ENCODE measurements at places on chromosomes 2 and 18.

GRCh38 chr18:79476918-79477571 lies 81.3 kb downstream of the NFATC1 start:
- DNase-seq: no peak

GRCh38 chr2:236575510-236575909 lies 5.9 kb downstream of the ACKR3 start:
- no peak for DNase-seq

DNA sequence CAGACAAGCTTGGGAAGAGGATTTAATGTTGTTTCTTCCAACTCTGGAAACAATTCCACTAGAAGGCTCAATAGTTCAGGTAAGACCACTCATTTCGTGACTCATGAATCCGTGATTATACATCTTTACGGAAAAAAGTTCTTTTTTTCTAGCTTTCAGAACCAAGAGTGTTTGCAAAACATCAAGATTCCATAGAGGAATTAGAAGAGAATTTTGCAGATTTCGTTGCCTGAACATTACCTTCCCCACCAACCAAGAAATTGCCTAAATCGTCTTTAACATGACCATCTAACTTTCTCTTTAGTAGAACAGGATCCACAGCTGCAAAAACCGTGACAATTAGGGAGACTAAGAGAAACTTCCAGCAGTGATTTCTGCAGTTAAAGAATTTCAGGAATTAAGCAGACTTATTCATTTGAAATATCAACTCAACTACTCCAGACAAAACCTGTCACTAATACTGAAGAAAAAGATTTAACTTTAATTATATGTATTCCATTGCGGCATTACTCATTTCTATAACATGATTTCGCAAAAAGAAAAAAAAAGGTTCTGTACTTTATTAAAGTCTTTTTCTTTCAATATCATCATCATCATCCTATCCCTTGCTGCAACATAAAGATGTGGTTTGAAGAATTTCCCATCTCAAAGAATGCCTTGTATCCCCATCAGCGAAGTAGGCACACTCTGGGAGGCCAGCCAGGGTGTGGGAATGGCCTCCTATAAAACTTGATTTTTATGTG lies 1.9 kb upstream of the NAB1 start:
- DNase-seq: no peak

DNA sequence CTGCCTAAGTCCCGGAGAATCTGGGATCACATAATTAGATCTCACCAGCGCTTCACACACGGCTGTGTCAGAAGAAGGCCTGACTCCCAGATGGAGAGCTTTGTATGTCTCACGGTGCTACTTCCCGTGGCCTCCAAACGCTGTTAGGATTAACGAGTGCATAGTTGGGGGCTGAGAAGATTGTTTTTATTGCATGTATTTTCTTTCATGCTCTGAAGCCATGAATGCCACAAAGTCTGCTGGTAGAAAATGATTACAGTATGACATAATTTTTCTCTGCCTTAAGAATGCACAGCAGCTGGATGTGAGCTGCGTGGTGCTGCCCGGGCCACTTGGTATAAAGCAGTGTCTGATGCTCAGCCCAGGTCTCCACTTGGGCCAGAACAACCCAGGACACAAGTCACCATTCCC lies 166.5 kb downstream of the SEPTIN10 start:
- peak; percentile 81 for DNase-seq

- DNase-seq: no peak
These were observed 33.7 kb upstream of the ZNF516 start for GRCh38 chr18:76528477-76529432.

DNA sequence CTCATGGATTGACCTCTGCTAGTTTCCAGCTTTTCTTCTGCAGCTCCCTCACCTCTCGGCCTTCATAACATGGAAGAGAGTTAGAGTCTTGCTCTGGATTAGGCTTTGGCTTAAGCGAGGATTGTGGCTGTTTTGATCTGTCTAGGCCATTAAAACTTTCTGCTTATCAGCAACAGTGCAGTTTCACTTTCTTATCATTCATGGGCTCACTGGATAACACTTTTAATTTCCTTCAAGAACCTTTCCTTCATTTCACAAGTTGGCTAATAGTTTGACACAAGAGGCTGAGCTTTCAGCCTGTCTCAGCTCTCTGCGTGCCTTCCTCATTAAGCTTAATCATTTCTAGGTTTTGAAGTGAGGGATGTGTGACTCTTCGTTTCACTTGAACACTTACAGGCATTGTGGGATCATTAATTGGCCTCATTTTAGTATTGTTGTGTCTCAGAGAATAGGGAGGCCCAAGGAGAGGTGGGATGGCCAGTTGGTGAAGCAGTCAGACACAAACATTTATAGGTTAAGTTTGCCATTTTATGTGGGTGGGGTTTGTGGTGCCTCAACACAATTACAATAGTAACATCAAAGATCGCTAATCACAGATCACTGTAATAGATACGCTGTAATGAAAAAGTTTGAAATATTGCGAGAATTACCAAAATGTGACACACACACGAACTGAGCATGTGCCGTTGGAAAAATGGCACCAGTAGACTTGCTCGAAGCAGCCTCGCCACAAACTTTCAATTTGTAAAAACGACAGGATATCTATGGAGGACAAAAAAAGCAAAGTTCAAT lies 129.3 kb downstream of the ZNF236 start:
- no peak for DNase-seq

- no peak for DNase-seq
These were observed 96.4 kb downstream of the USP40 start for GRCh38 chr2:233470011-233470687.

- no peak for DNase-seq
These were observed 58.9 kb downstream of the ADNP2 start for GRCh38 chr18:80167931-80168330.

DNA sequence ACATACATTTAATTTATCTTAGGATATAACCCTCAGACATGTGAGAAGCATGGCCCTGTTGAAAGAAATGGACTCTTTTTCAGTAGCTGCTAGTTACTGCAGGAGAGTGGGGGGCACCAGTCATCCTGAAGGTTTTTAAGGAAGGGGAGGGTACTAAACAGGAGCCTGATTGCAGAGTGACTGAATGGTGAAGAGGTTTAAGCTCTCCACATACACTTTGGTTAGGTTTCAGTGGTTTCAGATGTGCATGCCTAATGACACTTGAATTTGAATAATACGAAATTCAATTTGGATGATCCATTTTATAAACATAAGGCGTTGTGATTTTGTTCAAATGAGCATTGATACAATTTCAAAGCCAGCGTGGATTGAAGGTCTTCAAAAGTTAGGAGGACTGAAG lies 10.9 kb upstream of the FAM237A start:
- DNase-seq: no peak

GRCh38 chr2:105590780-105591660 lies 153.7 kb upstream of the NCK2 start:
- DNase-seq: no peak

DNA sequence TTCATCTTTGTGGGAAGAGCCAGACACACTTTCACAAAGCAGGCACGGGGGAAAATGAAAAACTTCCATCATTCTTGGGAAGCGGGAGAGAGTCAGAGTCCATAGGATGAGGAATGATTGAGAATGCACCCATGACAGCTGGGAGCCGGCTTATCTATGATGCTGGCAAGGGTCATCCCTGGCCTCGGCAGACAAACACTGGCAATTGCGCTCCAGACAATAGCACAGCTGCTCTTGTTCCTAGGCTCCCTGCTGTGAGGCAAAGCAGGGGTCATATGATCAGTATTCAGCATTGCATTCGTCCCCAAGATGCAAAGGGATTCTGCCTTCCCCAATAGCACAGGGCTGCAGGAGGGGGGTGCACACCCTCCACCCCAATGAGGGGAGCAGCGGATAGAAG lies 33.0 kb downstream of the CYRIA start:
- DNase-seq: no peak

DNA sequence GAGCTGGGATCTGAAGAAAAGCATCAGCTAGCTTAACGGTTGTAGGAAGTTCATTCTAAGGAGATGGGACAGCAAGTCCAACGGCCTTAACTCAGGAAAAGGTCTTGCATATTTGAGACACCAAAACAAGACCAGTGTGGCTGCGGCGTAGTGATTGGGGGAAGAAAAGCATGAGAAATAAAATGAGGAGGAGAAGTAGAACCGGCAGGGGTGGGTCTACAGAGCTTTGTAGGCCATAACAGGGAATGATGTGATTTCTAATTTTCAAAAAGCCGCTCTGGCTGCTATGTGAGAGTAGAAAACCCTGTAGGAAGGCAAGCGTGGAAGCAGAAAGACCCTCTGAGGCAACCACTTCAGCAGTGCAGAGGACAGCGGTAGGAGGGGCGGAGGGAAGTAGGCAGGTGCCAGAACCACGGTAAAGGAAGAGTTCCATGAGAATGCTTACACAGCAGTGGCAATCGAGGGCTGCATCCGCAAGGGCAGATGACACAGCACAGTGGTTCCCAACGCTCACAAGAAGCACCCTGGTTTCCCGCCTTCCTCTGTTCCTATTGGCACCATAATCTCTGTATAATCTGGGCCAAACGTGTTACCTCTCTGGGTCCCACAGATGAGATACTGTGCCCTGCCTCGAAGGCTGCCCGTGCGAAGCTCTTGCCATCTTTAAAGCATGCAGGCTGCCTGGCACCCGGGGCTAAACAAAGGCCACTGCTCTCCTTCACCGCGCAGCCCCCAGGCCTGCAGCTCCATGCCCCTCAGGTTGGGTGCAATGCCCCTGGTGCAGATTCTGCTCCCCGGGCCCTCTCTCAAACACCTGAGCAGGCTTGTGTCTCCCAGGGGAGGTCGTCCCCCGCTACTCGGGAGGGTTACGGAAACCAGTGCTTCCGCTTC lies 795 bp downstream of the ANKRD39 start:
- DNase-seq: no peak

DNA sequence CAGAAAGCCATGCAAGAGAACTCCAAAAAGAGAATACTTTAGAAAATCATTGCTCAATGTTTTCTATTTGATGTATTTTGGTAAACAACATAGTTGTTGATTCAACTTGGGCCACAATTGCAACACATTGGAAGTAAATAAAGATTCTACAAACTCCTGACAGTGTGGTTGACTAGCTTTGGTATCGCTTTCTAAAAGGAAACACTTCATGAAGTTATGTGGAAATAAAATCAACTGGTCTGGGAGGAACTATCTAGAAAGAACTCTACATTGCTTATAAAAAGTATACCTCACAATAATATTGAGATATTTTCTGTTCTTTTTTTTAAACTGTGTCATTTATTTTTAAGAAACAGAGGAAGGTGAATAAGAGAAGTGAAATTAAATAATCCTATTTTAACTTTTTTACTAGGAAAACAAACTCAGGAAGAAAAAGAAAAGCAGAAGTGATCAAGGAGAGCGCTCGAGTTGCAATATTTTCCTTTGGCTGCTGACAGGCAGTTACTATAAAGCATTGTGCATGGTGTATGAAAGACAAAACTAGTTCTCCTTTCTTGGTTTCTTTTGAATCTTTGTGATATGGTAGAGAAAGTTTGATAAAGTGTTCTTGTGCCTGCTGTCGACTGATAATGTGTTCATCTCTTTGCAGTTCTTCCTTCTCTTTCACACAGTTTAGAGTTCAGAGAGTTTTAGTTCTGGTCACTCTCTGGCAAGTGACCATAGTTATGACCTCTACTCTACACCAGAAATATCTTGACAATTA lies 3.0 kb downstream of the DHRS9 start:
- no peak for DNase-seq

- DNase-seq: no peak
These were observed 78.0 kb downstream of the SOWAHC start for GRCh38 chr2:109692013-109692743.

GRCh38 chr2:169415233-169415748 lies 53.0 kb upstream of the LRP2 start:
- no peak for DNase-seq

- DNase-seq: peak; percentile 94
These were observed 81.9 kb upstream of the COL5A2 start for GRCh38 chr2:189261431-189261841.

GRCh38 chr18:57107140-57107832 lies 39.6 kb upstream of the BOD1L2 start:
- peak; percentile 6 for DNase-seq

GRCh38 chr2:239004274-239005015 lies 156.6 kb downstream of the TWIST2 start:
- DNase-seq: no peak

GRCh38 chr2:95361216-95361980 lies 41.1 kb upstream of the FAHD2A start:
- no peak for DNase-seq

DNA sequence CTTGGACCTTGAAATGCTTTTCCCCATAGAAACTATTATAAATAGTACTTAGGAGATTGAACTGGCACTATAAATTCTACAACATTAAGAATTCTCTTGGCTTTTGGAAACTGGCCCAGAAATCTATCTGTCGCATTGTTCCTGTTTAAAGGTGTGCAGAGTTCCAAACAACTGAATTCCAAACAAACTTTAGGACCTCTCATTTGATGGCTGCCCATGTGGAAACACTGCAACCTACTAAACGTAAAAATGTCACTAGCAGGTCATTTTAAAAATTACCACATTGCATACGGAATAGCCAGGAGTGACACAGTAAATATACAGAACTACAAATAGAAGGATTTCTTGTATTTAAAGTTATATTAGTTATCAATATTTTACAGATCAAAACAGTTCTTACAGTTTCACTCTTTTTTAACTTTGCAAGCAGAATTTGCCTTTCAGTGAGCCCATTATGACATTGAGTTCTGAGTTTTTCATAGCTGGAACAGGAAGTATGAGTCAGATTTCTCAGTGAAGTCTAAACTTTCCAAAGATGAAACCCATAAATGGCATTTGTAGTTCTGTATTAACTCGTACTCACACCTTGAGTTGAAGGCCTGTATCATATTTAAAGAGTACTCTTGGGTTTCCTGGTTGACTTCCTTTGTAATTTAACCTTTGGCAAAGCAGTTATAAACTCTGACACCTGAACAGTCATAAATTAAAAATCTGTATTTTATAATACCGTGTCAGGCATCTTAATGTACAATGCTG lies 142.3 kb upstream of the BOD1L2 start:
- DNase-seq: peak; percentile 35

DNA sequence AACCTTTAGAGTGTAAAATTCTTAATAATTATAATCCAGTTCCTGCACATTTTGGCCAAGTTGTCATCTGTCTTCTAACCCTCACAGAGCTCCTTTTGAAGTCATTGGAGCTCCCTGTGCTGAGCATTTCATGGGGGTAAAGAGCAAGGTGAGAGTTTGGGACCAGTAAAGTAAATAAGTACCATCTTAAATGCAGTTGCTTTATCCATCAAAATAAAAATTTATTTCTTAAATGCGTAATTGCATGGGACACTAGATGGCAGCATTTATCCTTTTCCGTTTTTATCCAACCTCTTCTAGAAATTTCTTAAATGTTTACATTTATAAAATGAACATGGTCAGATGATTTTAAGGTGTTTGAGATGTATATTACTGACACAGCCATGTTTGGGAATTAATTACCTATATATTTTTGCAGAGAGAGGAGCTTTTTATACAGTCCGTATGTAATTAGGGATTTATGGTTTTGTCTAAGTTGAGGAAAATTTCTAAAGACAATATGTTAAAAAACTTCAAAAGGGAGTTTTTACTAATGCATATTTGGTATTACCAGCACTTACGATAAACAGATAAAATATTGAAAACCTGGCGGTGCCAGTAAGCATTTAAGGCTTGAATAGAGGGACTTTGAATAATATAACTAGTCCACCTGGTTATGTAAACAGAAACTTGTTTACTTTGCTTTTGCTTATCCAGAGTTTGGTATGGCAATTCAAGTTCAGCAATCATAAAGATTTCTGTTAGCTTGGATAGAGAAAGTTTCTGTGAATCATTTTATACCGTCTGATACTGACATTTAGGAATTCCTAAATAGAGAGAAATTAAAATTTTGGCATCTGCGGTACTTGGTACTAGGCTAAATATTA lies 54.5 kb downstream of the ACSL3 start:
- no peak for DNase-seq
